ENCODE measurements at places on chromosomes 3 and 15. TPM values are rescaled to one million over a fixed set of nuclear protein-coding genes. Genes with fewer than 3 reads are reported as not detected.

Gene LZTFL1
- 6.3 TPM for polyA plus RNA-seq

Gene GABRR3
- polyA plus RNA-seq, result not detected

- peak; percentile 58 for DNase-seq
These were observed 30.0 kb upstream of the SLC41A3 start for GRCh38 chr3:126113733-126114442.

DNA sequence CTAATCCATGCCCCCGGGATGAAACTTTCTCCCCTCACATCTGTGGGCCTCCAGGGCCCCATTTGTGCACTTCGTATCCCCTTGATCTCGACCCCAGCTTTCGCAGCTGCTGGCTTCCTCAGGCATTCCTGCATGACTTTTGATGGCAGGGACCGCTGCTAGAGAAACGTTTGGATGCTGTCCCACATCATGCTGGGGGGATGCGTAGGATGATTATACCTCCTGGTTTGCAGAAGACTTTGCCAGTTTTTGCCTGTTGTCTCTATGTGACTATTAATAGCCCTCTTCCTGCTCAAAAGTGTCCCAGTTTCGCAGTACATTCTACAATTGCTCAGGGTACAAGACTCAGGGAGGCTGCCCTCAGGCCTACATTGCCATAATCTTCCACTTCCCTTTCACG lies 10.4 kb upstream of the KCNAB1 start:
- DNase-seq, result no peak

DNA sequence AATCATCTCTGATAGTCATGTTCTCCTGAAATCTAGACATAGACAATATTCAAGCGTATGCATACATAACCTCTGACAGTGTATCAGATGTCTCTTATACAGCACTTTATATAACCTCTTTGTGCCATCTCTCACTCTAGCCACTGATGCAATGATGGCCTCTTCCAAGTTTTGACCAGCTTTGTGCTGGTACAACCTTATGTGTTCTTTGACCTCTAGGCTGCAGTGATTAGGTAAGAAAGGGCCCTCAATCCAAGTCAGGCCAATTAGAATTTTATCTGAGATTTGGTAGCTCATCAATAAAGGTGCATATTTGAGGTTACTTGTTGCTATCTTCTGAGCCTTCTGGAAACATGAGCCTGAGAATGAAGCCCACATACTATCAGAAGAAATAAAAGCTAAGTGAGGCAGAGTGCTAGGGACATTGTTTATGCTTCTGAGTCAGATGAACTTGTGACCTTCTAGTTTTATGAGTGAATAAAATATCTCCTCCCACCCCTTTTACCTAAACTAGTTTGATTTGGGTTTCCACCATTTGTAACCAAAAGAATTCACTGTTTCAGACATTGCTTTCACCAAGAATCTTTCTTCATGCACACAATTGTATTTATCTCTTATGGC lies 283.2 kb upstream of the SUCLG2 start:
- DNase-seq, result no peak

GRCh38 chr3:183252973-183253527 lies at the start of gene B3GNT5:
Gene B3GNT5 (plus strand): TSS chr3:183253253. CDS start chr3:183269799, 16,546 bp downstream.
- peak; percentile 84 for DNase-seq

DNA sequence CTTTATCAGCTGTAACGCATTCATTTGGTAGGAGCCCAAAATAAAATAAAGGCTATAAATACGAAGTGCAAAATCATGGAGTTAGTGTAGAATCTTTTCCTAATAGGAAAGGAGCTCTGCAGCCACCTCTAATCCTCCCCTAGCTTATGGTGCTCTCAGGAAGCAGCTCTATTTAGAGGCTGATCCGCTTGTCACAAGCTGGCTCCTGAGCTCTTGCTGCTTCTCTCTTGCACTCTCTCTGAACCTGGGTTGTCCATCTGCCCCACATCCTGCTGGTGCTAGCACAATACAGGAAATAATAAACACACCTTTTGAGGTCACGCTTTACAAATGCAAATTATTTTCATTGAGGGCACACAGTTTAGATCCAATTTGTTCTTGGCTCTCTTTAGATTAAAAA lies 37.3 kb upstream of the BFSP2 start:
- no peak for DNase-seq
